ENCODE measurements at places on chromosomes 5 and 9. TPM values are rescaled to one million over a fixed set of nuclear protein-coding genes. Genes with fewer than 3 reads are reported as not detected.

DNA sequence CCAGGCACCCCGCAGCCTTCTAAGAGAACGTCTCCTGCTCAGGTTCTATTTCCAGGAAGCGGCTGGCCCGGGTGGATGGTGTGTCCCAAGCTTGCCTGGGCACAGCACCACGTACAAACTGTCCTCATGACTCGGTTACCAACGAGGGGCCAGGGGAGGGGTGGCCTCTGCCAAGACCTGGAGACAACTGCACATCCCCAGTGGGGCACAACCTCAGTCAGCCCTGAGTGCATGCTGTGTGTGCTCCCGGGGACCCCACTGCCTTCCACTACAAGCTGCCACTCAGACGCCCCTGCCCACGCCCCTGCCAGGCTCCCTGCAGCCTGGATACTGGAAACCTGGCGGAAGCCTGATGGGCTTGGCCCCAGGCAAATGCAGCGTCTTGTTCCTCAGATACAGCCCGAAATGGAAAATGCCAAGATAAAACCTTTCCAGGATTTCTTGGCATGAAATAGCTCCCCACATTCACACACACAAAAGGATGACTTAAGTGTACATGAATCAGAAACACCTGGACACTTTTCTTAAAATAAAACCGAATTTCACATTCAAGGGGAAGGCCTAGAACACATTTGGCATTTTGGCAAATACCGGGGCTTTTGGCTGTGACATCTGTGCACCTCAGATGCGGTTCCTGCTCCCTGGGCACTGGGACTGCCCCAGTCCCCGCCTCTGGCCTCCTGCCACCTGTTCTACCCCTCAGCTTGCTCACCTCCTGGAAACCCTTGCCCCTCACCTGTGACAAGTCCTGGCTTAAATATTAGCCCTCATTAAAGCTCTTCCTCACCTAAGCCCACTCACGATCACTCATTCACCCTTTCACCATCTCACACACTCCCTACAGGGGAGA, 62.5 kb downstream of the COL23A1 start:
- no peak for DNase-seq

GRCh38 chr5:125823572-125823971, 599.6 kb upstream of the GRAMD2B start:
- no peak for DNase-seq

DNA sequence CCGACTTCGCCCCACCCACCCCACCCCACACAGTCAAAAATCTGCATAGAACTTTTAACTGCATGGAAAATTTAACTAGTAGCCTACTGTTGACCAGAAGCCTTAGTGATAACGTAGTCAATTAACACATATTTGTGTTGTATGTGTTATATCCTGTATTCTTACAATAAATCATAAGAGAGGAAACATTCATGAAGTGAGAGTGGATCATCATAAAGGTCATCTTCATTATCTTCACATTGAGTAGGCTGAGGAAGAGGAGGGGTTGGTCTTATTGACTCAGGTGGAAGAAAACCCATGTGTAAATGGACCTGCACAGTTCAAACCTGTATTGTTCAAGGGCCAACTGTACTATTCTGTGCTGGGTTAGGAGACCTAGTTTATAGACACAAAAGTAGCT, 31.4 kb downstream of the XPA start:
- no peak for DNase-seq

- DNase-seq, result no peak
Observed at GRCh38 chr9:36041506-36041905, 4.8 kb downstream of the RECK start.

DCTN3 gene
- total RNA-seq, result 53.4 TPM

IRX2 gene
- 0.07 TPM for total RNA-seq

FGF18 gene
- not detected for total RNA-seq
